ENCODE measurements at places on chromosomes 13 and 19. TPM values are rescaled to one million over a fixed set of nuclear protein-coding genes. Genes with fewer than 3 reads are reported as not detected.

TMEM272 gene
- total RNA-seq, result 0.17 TPM

ZNF223 gene
- 0.27 TPM for total RNA-seq

CEACAM21 gene
- total RNA-seq, result 0.25 TPM

ZNF470 gene
- not detected for total RNA-seq

ZSCAN1 gene
- total RNA-seq, result not detected

ACP7 gene
- total RNA-seq, result 4.7 TPM

All from HCT116 (cell line).